ENCODE measurements at places on chromosomes 5 and 9. TPM values are rescaled to one million over a fixed set of nuclear protein-coding genes. Genes with fewer than 3 reads are reported as not detected.

The TNFSF8 gene
- 15.9 TPM for total RNA-seq

The PIP5KL1 gene
- 1.8 TPM for total RNA-seq

DNA sequence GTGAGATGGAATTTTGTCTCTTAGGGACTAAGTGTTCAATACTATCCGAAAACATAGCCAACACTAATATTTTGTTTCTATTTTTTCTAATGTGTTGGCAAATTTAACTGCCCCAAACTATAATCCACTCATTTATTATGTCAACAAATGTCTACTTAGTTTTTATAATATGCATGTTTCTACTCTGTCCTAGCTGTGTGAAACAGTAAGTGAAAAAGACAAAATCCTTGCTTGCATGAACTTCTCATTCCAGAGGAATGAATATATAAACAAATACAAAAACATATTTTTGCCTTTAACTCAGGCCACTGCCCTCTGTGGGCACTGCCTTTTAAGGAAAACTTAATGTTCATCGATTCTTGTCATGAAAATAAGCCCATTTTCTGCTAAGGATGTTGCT, 1275.4 kb upstream of the CDH18 start:
- no peaks in the 10 kb centered on the region for H3K36me3 ChIP-seq
- DNase-seq = no peak
- H3K4me3 ChIP-seq = no peak overlapping the region

GRCh38 chr5:116864157-116864837, 289.7 kb upstream of the SEMA6A start:
- H3K4me3 ChIP-seq = no peak overlapping the region
- no peaks in the 10 kb centered on the region for H3K4me1 ChIP-seq
- no peak for DNase-seq
- H3K27me3 ChIP-seq = no peaks in the 10 kb centered on the region

- no peak for DNase-seq
- H3K27ac ChIP-seq = no peak overlapping the region
Observed at GRCh38 chr9:27124151-27124550, 15.1 kb downstream of the TEK start.
